Left colon (tissue), 2 donors: ENCODE measurements at places on chromosomes 12 and 14. TPM values are rescaled to one million over a fixed set of nuclear protein-coding genes. Genes with fewer than 3 reads are reported as not detected.

The TAS2R13 gene
- 1.9 TPM for total RNA-seq

DNA sequence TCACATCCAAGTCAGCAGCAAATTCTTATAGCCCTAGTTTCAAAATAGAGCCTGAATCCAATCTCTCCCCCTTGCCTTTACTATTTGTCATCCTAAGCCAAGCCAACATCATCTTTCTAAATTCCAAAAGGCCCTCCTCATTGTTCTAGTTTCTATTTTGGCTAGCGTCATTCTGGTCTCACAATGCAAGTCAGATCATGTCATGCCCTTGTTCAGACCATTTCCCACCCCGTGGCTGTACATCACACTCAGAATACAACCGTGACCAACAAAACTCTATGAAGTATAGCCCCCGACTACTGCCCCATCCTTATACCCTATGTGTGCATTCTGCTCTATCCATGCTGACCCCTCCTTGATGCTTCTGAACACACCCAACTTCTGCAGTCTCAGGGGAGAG lies 12.3 kb upstream of the GNG2 start:
- DNase-seq: no peak

The ALX1 gene
- total RNA-seq: not detected

The KRT72 gene
- total RNA-seq: not detected

The LBHD2 gene
- not detected for total RNA-seq

DNA sequence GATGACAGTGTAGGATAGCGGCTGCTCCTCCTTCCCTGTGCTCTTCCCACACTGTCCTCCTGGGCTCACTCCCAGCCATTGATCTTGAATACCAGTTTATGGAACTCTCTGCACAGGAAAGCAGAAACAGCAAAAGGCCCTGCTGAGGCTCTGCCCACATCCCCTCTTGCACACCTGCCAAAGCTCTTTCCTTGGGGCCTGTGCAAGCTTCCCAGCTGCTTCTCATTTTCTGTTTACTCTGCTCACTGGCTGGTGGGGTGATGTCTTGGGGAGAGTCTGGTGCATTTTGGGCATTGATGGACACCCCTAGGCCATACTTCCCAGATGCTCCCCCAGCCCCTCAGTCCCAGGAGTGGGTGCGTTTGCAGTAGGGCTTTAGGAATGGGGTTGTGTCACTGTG lies 361.8 kb downstream of the TMEM121 start:
- no peak for DNase-seq

The PLXNC1 gene
- total RNA-seq: 11.2 TPM

DNA sequence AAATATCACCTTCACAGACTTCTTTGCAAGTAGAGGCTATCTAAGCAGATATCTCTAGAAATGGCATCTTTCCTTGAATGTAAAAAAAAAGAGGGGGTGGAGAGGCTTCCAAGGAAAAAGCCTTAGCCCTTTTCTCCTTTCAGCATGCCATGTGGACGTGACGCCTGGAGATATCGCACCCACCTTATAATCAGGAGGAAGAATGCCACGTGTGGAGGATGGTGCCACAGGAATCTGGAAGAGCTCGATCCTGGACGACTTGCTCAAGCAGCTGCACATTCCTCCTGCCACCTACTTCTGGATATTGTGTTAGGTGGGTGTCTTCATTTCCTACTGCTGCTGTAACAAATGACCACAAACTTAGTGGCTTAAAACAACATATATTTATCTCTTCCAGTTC lies 203.6 kb downstream of the NUAK1 start:
- no peak for DNase-seq

DNA sequence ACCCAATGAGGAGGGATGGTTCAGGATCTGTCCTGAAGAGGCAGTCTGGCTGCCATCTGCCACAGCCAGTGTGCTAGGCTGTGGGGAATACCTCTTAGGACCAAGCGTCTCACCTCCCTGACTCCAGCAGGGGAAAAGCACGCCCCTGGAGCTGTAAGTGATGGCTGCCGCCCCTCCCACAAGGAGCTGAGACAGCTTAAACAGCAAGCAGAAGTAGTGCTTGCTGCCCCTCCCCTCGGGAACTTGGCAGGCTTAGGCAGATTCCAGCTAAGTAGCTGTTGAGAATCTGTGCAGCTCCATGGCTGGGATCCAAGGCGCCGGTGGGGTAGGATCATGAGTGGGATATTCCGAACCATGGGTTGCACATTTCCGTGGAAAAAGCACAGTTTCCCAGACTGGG lies 360.4 kb upstream of the MDGA2 start:
- DNase-seq: no peak

- DNase-seq: no peak
Observed at GRCh38 chr12:16072678-16073077, 161.5 kb downstream of the DERA start.

DNA sequence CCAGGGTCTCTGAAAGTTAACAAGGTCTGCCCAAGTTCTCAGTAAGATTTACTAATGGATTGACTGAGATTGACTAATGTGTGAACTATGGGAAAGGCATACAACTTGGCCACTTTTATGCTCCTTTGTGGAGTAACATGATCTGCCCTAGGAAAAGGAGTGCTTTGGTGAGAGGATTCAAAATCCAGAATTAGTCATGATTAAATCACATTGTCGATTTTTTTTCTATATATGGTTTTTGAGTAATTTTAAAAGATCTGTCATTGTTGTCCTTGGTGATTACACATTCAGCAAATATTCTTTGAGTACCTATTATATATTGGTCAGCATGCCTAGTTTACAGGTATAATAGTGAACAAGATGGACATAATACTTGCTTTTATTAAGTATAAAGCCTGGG lies 147.7 kb upstream of the SYT10 start:
- DNase-seq: no peak

The HVCN1 gene
- 1.4 TPM for total RNA-seq

The KLRK1 gene
- total RNA-seq: 0.92 TPM

DNA sequence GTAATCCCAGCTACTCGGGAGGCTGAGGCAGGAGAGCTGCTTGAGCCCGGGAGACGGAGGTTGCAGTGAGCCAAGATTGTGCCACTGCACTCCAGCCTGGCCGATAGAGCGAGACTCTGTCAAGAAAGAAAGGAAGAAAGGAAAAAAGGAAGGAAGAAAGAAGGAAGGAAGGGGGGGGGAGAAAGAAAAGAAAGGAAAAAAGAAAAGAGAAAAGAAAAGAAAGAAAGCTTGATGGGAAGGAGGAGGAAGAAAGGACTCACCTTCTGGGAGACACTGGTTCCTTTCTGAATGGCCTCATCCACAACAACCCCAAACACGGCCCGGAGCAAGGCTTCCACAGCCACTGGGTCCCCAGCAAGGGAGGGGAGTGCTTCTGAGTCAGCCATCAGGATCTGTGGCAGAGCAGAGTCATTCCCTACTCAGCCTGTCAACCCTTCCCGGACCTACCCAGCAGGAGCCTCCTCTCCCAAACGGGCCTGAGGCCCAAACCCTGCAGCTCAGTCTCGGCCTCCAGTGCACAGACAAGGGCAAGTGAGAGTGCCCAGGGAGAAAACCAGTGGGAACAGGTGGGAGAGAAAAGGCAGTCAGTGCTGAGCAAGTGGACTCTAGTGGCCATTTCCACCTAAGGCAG lies 7.3 kb upstream of the ZNF740 start:
- DNase-seq: no peak

GRCh38 chr12:4286771-4287317 lies 13.3 kb downstream of the CCND2 start:
- DNase-seq: no peak

The COL2A1 gene
- total RNA-seq: 1.2 TPM

DNA sequence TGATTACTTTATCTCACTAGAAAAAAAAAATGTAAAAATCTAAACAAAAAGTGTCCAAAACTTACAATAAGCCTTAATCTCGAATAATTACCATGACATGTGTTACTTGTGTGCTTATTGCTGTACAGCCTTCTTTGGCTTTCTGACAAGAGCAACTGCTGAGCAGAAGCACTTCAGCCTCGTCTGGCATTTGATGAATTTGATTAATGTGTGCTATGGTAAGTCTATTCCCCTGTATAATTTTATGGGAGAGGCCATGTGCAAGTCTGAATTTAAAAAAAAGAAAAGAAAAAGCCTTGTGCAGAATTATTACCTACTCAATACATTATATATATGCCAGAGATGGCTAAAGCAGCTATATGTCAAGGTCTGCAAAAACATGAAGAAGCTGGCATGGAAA lies 113.9 kb downstream of the AEBP2 start:
- DNase-seq: no peak

The TUBA1A gene
- 57.7 TPM for total RNA-seq

GRCh38 chr12:6224550-6224949 lies 24.4 kb downstream of the CD9 start:
- DNase-seq: peak; percentile 55

The KLRB1 gene
- 0.46 TPM for total RNA-seq

DNA sequence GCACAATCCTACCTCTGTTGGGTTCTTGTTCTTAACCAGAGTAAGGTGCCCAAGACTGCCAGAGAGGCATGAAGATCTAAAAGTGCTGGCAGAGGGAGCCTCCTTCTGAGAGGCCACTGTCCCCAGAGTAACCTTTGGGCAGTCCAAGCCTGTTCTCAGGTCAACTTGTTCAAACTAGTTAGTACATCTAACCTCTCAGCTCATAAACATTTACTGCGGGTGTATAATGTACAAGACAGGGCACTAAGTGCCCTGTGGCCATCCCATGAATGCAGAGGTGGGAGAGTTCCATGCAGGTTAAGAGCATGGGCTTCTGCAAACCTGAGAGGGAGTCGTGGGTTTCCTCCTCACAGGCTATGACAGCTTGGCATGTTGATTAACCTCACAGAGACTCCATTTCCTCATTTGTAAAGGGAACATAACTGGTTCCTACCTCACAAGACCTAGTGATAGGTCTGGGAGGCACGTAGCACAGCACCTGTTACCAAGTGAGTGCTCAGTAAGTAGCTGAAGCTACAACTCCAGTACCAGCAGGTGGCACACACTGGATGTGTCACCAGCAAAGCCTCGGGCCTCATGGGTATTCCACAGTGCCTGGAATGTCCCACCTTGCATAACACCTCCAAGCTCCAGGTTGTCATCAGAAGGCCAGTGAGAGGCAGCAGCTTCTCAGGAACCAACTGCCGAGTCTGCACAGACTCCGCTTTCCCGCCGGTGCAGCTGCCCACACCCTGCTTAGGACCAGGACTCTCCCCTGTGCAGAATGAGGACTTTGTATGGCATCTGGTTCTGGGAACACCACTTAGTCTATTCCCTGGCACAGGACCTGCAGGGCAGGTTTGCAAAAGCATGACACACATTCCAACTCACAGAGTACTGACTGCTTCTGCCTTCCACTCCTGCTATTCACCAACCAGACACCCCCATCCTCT lies 4.4 kb downstream of the VDR start:
- peak; percentile 84 for DNase-seq

The TMEM253 gene
- 46.8 TPM for total RNA-seq

The RABGGTA gene
- total RNA-seq: 41.8 TPM

The TMEM229B gene
- total RNA-seq: 10.3 TPM

The SLC25A21 gene
- 0.14 TPM for total RNA-seq

DNA sequence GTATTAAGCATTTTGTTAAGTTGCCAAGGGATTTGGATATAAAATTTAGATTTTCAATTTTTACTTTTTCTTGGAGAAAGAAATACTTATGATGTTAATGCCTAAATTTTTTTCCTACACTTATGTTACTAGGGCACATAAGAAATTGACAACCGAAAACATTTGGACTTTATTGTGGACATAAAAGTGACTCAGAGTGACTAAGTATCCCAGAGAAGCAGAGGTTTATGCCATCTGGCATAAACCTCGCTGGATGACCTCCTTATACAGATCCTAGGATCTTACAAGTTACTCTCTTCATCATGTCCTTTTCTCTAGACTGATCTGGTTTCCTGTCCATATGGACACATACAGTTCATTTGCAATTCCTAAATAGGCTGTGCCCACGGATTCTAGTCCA lies 89.8 kb downstream of the RERG start:
- no peak for DNase-seq

The FBRSL1 gene
- total RNA-seq: 63.1 TPM

The KERA gene
- not detected for total RNA-seq

- no peak for DNase-seq
Observed at GRCh38 chr12:123528858-123529257, 4.7 kb downstream of the RILPL1 start.

The GALNT16 gene
- total RNA-seq: 1.3 TPM

DNA sequence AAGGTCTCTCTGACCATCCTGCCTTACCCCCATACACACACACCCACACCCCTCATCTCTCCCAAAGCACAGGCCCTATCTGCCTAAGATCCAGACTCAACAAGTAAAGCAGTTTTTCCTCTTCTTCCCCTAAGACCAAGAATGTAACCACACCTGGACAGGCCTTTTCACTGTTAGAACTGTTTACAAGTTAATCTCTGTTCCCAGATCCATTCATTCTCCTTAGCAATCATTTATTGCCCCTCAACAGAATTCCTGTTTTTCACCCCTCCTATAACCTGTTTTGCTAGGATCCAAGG lies 1.9 kb upstream of the CIROP start:
- DNase-seq: no peak

The TOMM20L gene
- 0.79 TPM for total RNA-seq

- DNase-seq: no peak
Observed at GRCh38 chr14:22026527-22026926, 352.9 kb upstream of the OR4E1 start.

DNA sequence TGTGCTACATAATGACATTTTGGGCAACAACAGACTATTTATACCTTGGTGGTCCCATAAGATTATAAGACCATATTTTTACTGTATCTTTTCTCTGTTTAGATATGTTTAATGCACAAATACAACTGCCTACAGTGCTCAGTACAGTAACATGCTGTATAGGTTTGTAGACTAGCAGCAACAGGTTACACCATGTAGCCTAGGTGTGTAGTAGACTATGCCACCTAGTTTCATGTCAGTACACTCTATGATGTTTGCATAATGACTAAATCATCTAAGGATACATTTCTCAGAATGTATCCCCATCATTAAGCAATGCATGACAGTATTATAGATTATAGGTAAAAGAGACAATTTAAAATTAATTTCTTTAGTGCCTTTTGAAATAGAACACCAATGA lies 30.7 kb upstream of the CEBPE start:
- DNase-seq: no peak

The PRR4 gene
- 2.3 TPM for total RNA-seq

DNA sequence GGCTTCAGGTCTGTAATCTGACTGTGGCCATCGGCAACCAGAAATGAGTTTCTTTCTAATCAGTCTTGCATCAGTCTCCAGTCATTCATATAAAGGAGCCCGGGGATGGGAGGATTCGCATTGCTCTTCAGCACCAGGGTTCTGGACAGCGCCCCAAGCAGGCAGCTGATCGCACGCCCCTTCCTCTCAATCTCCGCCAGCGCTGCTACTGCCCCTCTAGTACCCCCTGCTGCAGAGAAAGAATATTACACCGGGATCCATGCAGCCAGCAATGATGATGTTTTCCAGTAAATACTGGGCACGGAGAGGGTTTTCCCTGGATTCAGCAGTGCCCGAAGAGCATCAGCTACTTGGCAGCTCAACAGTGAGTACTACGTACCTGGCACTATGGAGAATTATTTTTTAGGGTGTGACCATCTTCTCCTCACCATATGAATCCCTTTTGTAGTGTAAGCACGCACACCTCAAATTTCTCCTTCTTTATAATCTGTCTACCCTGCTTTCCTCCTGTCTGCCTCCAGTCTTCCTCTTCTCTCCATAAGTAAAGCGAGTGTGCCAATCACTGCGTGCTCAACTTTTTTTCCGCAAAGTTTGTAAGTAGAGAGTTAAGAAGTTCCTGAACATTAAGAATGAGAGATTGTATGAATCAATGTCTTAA lies at the start of gene TPH2:
TSS of gene TPH2 (plus strand) at position 118 of the 658 bp plus-strand sequence. CDS start at position 260, 142 bp downstream.
- DNase-seq: peak; percentile 30

The KCNC2 gene
- total RNA-seq: not detected

The OSGEP gene
- total RNA-seq: 31.2 TPM
